ENCODE measurements at places on chromosomes 11 and 22.

DNA sequence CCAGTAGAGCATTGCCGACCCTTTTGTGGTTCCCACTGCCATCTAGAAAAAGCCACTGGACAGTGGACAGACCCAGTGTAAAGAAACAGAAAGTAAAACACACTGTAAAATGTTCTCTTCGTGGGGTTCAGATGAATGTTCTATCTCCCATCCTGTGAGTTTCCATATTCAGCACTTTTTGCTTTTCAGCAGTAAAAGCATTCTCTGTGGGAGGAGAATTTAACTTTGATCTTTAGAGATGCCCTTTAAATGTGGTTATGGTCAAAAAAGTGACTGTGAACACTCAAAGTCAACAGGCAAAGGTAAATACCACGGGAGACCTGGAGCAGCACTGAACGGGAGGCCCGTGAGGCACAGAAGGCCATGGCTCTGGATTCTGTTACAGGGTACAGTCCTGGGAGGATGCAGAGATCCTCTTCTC, 53.9 kb downstream of the FLI1 start:
- DNase-seq = no peak

DNA sequence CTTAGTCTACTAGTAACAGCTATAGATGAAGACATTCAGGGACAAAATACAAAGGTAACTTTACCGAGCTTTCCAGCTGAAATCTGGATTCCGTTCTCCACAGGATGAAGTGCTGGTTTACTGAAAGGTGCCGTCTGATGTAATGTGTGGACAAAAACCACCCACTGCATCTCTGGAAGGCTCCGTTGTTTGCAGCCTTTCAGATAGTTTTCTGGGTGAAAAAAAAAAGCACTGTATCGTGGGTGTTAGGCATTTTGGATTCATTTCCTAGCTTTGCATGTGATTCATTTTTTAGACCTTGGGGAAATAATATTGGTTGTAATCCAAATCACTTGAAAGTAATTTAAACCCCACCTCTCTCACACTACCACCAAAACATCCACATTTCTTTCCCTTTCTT, 10.4 kb downstream of the JAM3 start:
- no peak for DNase-seq

- no peak for DNase-seq
These were observed 15.5 kb downstream of the DGCR8 start for GRCh38 chr22:20095521-20095920.

DNA sequence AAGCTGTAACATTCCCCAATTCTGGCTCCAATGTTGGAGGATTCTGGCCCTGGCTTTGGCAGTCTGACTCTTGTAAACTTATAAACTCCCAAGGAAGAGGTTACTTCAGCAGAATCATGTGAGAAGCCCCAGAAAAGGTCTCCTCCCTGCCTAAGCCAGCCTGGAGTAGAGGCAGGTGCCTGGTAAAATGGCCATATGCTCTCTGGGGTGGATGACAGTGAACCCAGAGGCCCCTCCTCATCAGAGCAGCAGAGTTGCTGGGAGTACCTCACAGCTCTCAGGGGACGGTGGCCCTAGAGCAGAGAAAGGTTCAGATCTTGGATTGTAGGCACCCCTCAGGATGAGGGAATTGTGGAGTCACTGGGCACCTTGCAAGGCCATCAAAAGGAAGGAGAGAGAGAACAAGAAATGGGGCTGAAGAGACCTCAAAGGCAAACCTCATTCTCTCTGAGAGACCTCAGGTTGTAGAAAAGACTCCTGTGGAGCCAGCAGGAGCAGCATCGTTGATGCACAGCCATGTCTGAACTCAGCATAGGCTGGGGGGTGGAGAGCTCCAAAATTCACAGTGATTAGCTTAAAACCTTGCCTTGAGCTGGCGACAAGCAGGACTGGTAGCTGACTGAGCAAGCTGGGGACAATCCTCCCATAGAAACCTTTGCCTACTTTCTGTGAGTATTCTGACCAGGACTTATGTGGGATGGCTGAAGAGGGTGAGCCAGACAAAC, 4.9 kb upstream of the P2RY6 start:
- no peak for DNase-seq

DNA sequence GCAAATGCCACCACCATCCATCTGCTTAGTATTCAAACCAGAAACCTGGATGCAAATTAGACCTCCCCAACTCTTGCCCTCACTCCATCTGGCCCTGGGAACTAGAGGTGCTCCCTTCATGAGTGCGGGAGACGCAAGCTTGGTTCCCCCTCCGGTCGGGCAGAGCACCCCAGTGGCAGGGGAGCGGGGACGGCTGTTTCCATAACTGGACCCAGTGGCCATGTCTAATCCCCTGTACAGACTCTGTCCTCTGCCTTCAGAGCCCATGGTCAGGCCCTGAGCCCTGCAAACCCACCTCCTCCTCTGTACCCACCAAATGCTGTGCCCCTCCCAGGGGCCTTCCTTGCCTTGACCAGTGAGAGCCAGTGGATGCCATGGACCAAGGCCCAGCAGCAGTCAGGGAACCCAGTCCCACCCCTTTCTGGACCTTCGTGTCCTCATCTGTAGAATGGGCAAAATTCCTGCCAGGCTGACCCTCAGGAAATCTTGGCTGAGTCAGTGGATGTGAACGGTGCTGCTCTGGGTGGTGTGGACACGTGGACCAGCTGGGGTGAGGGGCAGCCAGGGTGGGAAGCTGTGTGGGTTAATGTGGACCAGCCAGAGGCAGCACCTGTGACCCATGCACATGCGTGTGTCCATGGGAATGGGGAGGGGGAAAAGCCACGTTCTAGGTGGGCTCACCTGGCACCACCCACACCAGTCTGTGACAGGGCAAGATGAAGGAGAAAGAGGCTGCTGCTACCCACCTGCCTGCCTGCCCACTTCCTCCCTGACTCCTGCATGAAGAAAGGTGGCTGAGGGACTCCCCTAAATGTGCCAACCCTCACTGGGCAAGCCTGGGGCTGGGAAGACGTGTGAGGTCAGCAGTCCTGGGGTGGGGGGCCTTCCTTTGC, 72.8 kb downstream of the LRRC32 start:
- no peak for DNase-seq

- DNase-seq = no peak
These were observed 7.4 kb upstream of the SOX6 start for GRCh38 chr11:16363706-16364105.

Measured in stimulated activated CD4-positive, alpha-beta T cell treated with anti-CD3 and anti-CD28 coated beads, Interleukin-1b, Interleukin-23, amount 100 ng/mL, for 24 hours (primary cell).